ENCODE measurements at places on chromosomes 7 and 10.

- peak; percentile 32 for DNase-seq
Observed at GRCh38 chr7:6106140-6106904, 75.1 kb downstream of the ANKRD61 start.

- DNase-seq: no peak
Observed at GRCh38 chr7:51046482-51046881, 263.8 kb upstream of the GRB10 start.

DNA sequence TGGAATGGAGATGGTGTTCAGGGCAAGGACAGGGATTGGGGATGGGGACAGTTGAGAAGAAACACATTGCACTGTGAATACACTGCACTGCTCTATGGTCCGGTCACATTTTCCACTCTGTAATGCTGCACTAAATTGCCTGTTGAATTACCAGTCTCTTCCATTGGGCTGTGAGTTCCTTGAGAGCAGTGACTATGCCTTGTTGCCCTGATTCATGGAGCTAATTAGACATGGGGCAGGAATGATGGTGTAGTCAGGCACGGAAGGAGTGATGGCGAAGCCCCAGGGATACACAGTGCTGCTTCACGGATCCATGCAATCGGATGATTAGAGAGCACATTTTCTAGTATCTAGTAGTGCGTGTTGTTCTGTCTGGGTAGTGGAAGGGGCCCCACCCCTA is 25.4 kb upstream of the GPAM start:
- no peak for DNase-seq

- no peak for DNase-seq
Observed at GRCh38 chr10:4511509-4511908, 314.5 kb upstream of the AKR1E2 start.

DNA sequence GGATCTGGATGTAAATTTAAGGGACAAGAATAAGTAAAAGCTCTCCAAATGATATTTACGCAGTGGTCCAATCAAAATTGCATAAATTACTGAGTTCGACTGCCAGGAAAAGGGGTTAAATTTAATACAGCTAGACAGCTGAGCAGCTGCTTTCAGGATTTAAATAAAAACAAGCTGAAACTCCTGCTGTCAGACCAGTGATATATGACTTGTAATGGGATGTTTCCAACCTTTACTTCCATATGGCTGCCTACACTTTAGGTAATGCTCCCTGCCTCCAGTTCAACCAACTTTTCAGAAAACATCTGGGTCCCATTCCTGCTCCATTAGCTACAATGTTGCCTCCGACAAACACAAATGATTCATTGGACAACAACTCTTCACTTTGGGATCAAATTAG is 326.3 kb upstream of the DGKB start:
- DNase-seq: no peak

GRCh38 chr10:75724047-75724446 is 292.6 kb downstream of the LRMDA start:
- no peak for DNase-seq

GRCh38 chr10:61285749-61286148 is 167.4 kb downstream of the TMEM26 start:
- no peak for DNase-seq

- no peak for DNase-seq
Observed at GRCh38 chr7:64098-64915, 128.1 kb upstream of the FAM20C start.

DNA sequence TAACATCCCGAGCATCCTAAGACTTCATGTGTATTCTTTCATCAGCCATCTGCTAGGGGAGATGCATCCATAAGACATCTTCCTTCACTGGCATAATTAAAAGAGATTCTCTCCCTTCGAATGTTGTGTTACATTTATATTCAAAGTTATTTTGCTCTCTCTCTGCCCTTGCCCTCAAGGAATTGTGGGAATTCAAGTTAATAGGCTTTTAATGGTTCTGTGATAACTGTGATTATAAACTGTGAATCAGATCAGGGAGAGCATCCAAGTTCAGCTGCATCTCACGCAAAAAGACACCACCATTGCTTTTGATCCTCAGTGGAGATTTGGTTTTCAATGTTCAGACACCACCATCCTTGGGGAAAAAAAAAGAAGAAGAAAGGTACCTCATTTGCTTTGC is 9.2 kb upstream of the TEX36 start:
- no peak for DNase-seq

- no peak for DNase-seq
Observed at GRCh38 chr7:4003503-4003902, 678.6 kb upstream of the FOXK1 start.

Measured in effector CD4-positive, alpha-beta T cell (primary cell).